Endothelial cell of umbilical vein (primary cell): ENCODE measurements at places on chromosomes 16 and 17.

DNA sequence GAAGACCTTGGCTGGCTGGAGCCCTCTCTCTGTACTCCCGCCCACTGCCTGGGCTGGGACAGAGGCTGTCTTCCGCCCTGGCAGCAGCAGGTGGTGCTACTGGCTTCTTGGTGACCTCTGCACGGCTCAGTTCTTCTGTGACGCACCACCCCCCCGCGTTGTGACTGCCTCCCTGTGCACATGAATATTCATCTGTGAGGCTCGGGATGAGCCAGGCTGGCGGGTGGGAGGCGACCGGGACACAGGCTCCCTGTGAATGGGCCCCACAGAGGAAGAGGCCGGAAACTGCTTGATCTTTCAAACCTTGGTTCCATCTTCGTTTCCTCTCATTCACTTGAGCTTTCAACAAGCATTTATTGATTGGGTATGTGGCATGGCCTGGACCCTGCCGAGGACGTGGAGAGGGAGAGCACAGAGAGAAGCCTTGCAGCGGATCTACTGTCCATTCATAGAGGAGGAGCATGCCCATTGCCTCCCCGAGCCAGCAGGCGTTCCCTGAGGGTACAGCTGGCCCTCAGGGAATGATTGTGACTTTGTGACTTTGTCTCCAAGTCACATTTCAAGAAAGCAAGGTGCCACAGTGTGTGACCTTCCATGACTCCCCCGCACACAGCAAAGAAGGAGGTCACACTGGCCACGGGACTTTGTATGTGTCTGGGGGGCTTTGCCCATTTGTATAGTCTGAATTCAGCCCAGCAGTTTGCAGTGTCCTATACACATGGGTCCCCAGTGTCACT is 45.0 kb downstream of the B9D1 start:
- DNase-seq: peak; percentile 91

DNA sequence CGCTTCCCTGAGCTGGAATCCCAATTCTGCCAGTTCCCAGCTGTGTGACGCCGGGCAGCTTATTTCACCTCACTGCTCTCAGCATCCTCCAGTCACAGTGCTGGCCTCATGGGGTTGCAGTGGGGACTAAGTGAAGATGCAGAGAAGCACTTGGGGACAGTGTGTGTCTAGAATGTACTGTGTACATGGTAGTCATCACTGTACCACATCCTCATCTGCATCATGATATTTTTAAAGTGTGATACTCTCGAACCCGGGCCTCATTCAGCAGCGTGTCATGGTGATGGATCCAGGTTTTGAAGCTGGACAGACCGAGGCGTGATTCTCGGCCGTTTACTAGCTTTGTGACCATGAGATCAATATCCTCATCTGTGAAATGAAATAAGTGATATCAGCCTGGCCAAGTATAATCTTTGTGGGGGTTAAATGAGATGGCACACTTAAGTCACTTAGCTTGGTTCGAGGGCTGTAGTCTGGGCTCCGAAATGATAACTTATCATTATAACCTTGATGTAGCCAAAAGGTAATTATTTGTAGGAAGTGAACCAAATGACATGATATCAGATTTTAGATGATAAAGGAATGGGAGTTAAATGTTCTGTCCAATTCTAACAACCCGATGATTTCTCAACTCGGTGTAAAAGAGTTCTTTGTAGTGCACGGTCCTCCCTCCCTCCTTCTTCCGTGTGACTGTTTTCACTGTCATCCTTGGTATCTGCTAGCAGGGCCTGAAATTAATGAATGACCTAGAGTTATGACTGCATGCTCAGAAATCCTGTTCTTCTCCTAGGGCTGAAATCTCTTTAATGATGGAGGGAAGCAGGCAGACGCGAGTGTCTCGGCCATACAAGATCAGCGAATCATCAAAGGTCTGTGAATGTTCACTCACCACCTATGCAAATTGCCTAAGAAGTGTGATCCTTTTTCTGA is 2.0 kb downstream of the KLHL36 start:
- no peak for DNase-seq

- DNase-seq: no peak
These were observed 8.1 kb downstream of the ADAD2 start for GRCh38 chr16:84199097-84199496.

DNA sequence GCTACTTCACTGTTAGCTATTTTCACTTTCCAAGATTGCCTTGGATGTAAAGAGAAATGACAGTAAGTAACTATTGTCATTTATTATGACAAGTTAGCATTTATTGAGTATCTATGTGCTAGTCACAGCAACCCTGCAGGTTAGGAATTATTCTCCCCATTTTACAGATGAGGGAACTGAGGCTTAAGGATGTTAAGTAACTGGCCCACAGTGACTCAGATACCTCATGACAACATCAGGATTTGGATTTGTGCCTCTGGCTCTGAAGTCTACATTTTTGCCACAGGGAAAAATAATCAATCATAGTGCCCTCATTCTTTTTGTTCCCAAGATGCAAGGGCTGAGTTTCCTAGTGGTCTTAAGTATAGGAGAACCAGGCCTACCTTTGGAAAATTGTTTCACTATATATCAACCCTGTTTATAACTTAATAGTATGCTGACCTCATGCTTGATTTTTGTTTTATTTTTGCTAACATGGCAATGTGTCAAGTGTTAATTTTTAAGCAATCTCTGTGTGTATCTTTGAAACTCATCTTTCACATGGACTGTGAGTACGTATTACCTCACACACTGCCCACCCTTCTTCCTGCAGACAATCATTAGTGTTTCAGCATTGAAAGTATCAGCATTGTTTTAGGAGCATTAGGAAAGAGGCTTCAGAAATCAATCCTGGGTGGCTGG is 105.0 kb downstream of the TANGO6 start:
- no peak for DNase-seq

DNA sequence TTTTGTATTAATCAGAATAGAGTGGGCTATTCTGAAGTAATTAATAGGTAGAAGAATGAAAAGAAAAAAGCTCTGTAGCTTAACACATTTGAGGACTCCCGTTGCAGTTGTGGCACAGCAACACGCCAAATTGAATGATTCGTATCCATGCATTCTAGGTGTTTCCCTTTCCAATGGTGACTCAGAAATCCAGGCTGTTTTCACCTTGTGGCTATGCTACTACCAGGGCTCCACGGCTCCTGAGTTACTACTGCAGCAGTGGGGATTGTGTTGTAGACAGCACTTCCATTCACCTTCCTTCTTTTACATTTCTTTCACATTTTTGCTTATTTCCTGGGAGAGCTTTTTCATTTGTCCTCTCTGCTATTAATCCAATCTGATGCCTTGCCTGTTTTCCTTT is 1616.4 kb downstream of the CDH8 start:
- no peak for DNase-seq
